Activated naive CD4-positive, alpha-beta T cell (primary cell): ENCODE measurements at places on chromosomes 5 and 9.

GRCh38 chr9:97362777-97363545 lies 48.9 kb upstream of the TDRD7 start:
- no peak for DNase-seq

- DNase-seq, result no peak
Observed at GRCh38 chr9:22700171-22700570, 253.5 kb downstream of the DMRTA1 start.

DNA sequence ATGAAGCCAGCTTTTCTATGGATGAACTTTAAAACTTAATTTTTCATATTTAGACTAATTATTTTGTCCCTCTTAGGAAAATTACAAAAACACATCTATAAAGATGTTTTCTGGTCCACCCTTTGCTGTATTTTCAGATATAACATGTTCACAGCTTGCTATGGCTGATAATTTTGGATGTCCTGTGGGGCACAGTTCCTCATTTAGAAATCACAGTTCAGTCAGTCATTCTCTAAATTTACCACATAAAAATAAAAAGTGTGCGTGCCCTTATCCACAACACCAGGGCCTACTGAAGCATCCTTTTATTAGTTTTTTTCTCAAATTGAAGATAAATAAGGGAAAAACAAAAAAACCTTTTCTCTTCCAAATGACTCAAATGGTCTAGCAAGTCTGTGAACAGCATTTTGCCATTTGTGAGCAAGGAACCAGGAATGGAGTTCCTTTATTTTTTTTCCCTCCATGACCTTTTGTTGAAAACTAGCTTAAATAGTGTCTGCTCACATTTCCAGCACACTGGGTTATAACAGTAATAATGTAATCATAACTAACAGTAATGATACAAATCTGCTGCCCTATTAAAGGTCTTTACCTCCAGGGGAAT lies 87.1 kb downstream of the CEMIP2 start:
- no peak for DNase-seq

DNA sequence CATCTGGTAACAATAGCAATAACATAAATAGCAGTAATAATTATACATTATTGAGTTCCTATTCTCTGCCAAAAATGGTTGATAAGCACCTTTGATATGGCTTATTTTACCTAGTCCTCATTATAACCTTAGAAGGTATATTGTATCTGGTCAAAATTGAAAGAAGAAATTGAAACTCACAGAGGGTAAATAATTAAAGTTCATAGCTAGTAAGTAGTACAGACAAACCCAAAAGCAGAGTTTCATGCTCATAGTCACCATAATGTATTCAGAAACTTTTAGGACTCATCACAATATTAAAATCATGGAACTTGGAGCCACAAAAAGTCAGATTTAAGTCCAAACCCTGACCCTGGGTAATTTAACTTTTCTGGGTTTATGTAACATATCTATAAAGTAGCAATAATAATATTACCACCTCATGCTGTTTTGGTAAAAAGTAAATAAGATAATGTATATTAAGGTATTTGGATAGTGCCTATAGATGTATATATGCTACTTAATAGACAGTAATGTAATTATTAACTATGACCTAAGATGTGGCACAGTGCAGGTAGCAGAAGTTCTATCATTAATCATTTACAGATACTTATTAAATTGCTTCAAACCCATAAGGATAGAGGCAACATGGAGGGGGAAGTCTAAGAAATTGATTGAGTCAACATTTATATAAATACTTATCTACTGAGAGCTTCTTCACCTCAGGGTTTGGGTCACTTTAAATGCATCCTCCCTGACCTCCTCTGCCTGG lies 32.4 kb downstream of the STK32A start:
- DNase-seq, result no peak

- no peak for DNase-seq
Observed at GRCh38 chr9:36787709-36788108, 215.0 kb downstream of the MELK start.

DNA sequence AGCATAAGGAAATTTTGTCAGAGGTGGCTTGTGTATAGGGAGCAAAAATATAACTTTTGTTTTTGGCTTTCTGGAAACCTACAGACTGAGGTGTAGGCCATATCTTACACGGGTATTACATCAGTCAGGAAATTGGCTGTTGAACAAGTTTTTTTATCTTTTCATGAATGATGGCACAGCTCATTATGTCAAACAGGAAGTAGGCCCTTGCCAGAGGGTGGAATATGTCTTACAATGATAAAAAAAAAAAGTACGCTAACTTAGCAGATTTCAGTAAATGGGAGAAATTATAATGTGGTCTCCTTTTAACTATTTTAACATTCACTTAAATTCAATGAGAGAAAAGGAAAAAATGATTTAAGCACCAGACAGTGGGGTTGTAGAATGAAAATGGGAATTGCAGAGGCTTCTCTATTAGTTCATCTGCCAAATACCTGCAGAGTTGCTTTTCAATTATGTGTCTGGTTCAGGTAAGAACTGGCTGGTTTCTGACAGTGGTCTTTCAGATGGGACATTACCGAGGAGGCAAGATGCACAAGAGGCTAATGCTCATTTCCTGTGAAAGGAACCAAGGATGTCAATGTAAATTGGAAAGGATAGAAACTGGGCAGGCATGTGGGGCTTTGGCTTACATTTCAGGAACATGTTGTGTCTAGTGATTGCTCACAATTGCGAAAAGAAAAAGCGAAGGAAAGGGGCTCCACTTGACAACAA lies 169.9 kb downstream of the NNT start:
- no peak for DNase-seq

DNA sequence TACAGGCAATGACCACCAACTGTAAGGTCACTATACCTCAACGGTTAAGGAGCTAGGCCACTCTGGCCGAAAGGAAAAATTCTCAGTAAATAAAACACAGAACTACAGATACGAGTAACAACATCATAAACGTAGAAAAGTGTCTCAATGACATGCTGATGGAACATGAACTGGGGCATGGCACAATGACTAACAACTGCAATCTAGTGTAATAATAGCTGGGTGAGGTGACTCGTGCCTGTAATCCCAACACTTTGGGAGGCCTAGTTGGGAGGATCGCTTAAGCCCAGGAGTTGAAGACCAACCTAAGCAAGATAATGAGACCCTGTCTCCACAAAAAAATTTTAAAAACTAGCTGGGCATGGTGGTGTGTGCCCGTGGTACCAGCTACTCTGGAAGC lies 9.8 kb upstream of the RAPGEF6 start:
- DNase-seq, result no peak

- DNase-seq, result no peak
Observed at GRCh38 chr5:126970517-126971017, 59.8 kb downstream of the MARCHF3 start.
